Lung microvascular endothelial cell (primary cell): ENCODE measurements at places on chromosomes 5 and 9.
A peak's percentile ranks its signal among the peaks of the same experiment; 100 is the strongest.

- DNase-seq, result peak; percentile 23
Observed at GRCh38 chr5:160315968-160316367, 3.6 kb upstream of the CCNJL start.

DNA sequence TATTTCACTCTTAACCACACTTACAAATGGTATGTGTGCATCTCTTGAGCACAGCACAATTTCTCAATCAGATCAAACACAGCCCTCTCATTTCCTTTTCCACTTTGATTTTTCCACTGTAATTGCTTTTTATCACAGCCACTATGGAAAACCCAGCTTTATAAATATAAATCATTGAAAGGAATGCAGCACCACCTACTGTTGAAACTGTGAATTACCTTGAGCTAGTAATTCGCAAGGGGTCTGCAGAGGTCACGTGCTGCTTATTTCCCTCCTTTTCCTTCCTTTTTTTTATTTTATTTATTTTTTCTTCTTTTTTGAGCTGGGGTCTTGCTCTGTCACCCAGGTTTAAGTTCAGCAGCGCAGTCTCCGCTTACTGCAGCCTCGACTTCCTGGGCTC is 76.9 kb downstream of the CDH6 start:
- no peak for DNase-seq

DNA sequence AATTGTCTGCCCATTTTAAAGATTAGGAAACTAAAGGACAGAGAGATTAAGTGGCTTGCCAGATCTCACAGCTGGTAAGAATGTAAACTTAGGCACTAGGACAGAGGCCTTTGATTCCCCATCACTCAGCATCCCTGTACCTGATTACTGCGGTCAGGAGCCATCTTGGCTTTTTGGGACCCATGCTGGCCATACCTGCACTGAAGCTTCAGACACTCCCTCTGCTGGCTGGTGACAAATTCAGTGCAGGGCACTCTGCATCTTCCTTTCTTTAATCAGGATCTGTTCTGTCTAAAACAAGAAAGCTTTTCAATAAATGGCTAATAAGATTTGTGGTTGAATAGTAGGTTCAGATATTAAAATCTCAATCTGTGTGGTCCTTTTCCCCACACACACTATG is 215.5 kb upstream of the RORB start:
- no peak for DNase-seq

DNA sequence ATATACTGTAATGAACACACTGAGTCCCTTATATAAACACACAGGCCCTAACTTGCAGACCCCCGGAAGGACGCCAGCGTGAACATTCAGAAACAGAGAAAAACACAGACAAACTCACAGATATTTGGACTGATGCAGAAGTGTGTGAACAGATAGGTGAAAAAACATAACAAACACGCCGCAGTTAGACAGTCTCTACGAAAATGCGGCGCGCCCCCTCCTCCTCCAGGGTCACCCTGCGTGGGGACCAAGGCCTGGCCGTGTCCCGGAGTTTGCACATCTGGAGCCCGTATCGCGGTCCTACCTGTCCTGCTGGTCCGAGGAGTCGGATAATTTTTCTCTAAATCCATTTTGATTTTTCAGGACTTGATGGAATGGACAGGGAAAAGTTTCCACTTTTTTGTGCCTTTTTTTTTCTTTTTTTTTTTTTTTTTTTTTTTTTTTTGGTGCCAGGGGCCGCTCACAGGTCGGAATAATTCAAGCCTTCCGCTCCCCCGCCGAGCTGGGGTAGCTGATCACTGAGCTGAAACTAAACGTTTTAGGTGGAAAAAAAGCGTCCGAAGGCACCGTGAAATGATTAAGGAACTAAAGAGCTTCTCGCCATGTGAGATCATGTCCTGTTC is at the start of gene PAX5:
Gene PAX5, minus strand, starts transcription at position 587 of the 623 bp plus-strand sequence. Its CDS starts 237 bp downstream, at position 350.
- DNase-seq, result no peak

DNA sequence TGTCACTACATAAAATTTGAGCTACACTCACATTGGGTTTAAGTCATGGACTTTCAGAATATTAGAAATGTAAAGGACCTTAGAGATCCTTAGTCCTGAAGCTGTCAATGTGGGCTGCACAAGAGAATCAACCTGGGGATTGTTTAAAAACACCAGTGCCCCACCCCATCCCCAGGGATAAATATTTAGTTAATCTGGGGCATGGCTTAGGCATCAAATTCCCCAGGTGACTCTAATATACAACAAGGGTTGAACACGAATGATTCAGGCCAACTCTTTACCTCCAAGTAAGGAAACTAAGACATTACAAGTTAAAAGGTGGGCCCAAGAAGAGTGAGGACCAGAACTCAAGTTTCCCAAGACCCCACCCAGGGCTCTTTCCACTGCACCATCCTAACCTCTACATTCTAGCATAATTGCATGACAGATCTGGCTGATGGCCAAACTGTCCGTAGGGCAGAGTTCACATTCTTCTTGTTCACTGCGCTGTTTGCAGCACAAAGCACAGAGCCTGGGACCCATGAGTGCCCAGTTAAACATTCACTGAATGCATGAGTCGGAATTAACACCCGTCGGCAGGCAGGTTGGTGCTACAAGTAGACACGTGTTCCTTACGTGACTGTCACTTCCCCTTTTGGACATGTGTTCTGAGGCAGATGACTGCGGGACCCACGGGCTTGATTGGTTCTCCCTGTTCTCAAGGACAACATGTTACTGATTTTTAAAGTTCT is 25.2 kb downstream of the CYFIP2 start:
- DNase-seq, result peak; percentile 72

- no peak for DNase-seq
Observed at GRCh38 chr5:171272996-171273970, 35.8 kb upstream of the TLX3 start.

- peak; percentile 53 for DNase-seq
Observed at GRCh38 chr9:37801287-37801850, 772 bp downstream of the DCAF10 start.

GRCh38 chr5:33490071-33490665 is 49.4 kb downstream of the TARS1 start:
- no peak for DNase-seq

GRCh38 chr5:41012318-41012717 is 58.8 kb downstream of the MROH2B start:
- DNase-seq, result no peak

GRCh38 chr5:170791325-170791954 is 7.9 kb downstream of the GABRP start:
- DNase-seq, result peak; percentile 61

DNA sequence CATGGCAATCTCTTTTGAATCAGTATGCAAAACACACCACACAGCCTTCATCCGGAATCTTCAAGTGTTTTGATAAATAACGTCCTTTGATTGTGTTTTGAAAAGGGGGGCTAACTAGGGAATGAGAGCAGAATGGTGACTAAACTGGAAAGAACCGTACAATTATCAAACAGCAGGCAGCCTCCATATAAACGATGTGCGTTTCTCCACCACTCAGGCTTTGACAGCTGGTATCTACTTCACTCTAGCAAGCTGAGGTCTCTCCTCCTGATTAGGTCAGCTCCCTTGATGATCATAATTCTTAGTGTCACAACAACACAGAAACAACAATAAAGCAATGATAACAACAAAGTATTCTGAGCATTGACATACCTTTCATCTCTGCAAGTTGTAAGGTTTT is 465.9 kb downstream of the TUSC1 start:
- no peak for DNase-seq

- DNase-seq, result peak; percentile 72
Observed at GRCh38 chr9:21252721-21253547, 13.1 kb upstream of the IFNA14 start.

- DNase-seq, result no peak
Observed at GRCh38 chr9:88196142-88196790, 58.0 kb upstream of the SPATA31C2 start.

DNA sequence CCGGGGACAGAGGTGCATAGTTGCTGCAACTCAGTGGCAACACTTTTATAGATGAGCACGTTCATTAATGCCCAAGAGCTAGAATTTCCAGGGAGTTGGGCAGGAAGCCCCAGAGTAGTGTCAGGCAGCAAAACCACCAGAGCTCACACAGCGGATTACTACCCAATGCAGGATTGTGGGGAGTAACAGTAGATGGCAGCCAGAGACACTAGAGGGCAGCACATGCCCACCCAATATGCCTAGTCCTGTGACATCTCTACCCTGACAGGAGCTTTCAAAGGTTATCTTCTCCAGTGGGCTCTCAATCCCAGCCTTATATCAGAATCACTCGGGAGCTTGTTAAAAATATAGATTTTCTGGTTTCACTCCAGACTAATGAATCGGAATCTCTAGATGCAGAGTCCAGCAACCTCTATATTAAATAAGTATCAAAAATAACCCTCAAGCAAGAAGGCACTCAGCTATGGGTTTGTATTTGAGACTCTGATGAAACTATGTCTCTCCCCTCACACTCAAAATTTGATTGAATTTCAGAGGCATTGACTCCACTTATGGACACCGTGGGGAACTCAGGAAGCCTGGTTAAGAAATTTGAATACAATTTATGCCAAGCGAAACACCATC is 58.4 kb upstream of the PHF24 start:
- DNase-seq, result peak; percentile 86

GRCh38 chr9:98778711-98779530 is 17.4 kb downstream of the ANKS6 start:
- DNase-seq, result peak; percentile 67

DNA sequence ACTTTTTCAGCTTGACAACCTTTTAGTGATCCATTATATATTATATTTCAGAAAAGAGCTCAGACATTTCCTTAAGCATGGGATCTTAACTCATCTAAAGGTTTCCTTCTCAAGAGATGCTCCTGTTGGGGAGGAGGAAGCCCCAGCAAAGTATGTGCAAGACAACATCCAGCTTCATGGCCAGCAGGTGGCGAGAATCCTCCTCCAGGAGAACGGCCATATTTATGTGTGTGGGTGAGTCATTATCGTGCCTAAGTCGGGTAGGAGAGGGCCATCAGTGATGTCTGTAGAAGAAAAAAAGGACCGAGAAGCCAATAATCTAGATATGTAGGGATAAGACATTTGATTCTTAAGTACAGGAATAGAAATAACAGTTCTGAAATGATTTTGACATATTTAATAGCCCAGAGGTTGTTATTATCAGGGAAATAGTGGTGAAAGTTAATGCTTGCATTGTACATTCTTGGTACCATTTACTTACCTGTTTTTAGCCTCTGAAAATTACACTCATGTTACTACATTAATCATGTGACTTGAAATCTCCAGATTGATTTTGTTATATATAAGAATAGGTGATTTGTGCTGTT is 28.2 kb downstream of the MTRR start:
- DNase-seq, result peak; percentile 37

GRCh38 chr5:91076138-91076537 is 307.0 kb downstream of the ARRDC3 start:
- no peak for DNase-seq

DNA sequence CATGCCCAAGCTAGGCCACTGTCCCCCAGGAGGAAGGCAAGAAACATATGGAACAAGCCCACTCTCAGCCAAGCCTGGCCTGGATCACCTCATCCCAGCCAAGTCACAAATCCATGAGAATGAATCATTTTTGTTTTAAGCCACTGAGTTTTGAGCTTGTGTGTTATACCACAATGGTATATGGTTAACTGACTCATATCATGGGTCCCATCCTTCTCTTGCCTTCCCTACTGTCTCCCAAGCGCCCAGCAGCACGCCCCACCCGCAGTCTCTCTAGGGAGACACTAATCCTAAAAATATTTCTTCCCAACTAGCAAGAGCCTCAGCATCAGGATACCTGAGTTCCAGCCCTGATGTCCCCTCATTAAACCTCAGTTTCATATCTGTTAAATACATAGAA is 248.1 kb downstream of the CDK5RAP2 start:
- DNase-seq, result no peak

DNA sequence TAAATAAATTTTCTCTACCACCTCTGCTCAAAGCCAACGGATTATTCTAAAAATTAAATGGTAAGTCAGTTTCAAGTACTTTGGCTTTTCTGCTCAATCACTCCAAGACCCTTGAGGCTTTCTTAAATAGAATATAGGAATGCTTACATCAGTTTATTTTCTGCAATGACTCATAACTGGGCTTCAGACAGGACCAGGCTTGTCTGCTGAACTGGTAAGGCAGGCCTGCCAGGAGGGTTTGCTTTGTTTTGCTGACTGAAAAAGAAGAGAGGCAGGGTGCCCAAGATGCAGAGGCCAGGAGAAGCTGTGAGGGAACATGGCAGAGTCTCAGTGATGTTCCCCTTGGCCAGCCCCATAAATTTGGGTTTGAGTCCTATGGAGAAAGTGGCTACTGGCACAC is 60.3 kb upstream of the EPB41L4A start:
- DNase-seq, result no peak

DNA sequence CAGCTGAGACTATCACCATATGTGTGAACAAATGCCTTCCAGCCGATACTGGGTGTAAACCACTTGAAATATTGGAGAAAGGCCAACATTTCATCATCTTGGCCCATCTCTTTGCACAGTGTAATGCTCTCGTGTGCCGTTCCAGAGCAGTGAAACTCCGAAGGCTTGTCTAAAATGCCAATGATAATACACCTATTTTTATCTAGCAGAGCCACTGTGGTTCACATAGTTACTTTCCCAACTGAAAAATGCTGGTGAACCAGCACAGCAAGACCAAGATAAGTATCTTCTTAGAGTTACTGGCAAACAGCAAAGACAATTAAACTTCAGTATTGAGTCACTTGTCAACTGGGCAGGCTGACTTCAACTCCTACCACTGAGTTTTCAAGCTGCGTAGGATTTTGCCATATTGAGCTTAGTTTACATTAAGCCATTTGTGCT is 379.9 kb upstream of the ACTBL2 start:
- DNase-seq, result no peak

- peak; percentile 30 for DNase-seq
Observed at GRCh38 chr5:176608937-176609723, 826 bp downstream of the GPRIN1 start.

DNA sequence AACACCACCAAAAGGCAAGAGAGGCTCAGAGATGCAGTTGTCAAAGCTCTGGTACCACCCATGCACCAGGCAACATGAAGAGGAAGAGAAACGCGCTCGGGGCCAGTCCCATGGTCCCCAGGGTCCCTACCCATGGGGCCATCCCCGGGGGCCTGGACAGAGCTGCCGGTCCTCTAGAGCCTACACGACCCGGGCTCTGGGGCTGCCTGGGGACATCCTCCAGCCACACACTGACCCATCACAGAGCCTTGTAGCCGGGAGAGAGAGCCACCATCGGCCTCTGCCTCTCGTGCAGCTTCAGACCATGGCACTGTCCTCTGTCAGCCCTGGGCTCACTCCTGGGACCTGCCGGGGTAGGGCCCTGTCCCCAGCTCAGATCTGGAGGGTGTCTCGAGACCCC is 23.7 kb downstream of the VAV2 start:
- DNase-seq, result no peak

DNA sequence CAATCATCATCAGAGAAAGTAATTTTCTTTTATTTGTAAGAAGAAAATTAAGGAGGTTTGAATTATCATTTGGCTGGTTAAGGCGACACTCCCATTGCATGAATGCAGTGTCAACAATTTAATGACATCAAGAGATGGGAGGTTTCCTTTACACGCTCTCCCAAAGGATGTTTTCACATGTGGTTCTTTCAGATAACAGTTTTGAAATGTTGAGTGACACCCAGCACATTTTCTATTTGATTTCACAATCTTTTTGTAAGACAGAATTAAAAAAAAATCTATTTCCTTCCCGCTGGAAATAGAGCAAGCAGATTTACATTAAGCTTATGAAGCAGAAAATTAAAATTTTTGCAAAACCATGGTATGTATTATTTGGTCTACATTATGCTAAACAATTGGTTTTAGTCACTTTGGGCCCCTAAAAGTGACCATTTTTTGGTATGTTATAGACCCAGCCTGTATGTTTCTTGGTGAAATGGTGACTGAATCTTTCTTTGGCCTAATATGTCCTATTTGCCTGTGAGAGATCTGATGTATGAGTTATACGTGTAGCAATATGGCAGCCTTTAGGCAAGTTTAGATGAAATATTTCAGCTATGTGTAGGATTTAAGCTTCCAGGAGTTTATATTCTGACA is 18.9 kb upstream of the ANKRD55 start:
- peak; percentile 29 for DNase-seq
